Fibroblast of upper back skin (primary cell): ENCODE measurements at places on chromosomes 1 and 21.

DNA sequence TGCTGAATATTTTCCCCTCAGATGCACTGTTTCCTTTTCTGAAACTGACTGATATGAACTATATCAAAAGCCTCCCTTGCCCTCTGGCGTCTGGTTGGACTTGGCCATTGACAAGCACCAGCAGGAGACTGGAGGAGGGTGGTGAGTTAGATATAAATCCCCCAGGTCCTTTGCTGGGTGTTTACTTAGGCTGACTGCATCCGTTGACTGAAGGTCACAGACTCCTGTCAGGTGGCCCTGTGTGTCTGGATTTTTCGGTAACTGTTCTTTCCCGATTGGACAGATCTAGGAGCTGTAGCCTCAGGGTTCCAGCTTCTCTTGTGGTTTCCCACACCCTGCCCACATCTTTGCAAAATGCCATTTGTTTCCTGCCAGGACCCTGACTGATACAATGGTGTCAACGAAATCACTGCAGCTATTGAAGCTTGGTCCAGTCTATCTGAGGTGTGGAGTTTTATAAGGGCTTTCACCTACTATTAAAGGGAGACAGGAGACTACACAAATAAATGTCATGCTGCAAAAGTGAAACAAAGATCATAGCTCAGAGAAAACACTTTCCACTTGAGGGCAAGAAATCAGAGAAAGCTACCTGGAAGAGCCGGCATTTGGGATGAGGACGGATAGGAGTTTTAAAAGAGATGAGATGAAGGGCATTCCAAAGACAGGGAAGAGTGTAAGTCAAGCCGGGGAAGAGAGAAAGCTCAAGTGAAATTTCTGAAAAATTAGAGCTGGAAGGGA lies 1.5 kb upstream of the MAGI3 start:
- no peak for DNase-seq

GRCh38 chr1:177488722-177489121 lies 318.0 kb downstream of the BRINP2 start:
- DNase-seq = no peak

GRCh38 chr1:119147661-119148090 lies 7.2 kb upstream of the WARS2 start:
- peak; percentile 64 for DNase-seq

DNA sequence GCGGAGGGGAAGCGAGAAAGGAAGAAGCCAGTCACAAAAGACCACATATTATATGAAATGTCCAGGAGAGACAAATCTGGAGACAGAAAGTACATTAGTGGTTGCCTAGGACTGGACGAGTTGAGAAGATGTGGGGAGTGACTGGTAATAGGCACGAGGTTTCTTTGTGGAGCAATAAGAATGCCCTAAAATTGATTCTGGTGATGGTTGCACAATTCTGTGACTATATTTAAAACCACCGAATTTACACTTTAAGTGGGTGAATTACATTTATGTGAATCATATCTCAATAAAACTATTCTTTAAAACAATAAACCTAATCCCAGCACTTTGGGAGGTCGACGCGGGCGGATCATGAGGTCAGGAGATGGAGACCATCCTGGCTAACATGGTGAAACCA lies 63.1 kb downstream of the ZNF281 start:
- DNase-seq = peak; percentile 81

GRCh38 chr1:171668372-171668771 lies 15.9 kb upstream of the MYOC start:
- DNase-seq = no peak

- DNase-seq = no peak
Observed at GRCh38 chr1:245809361-245809760, 654.6 kb downstream of the KIF26B start.

DNA sequence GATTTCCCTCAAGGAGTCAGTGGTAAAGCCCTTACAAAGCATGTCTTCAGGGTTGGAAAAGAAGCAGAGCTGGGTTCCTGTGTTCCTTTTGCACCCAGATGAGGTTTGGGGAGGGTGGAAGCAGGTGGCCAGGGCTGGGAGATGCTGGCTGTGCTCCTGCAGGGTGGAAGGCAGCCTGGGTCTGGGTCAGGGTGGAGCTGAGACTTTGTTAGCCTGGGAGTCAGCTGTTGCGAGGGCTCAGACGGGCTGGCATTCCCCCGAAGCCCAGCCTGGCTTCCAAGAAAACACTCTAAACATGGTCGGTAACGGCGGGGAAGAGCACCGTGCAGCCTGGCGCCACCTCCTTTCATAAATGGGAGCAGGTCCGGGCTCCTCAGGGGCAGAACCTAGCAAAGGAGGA lies 43.7 kb upstream of the EPS8L3 start:
- DNase-seq = no peak

DNA sequence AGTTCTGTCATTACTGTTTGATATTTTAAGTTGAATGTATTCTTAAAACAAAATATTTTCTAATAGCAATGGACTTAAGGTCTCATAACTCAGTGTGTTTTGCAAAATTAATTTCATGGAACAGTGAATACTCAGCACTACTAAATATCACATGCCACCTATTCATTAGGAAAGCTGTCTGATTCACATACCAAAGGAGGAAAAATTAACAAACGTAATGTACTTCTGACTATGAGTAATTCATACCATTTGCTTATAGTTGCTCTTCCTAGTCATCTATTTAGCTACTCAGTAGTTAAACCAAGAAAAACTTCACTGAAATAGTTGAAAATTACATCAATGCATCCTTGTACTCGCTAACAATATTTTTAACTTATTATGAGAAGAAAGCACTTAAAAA lies 35.2 kb downstream of the TP53BP2 start:
- no peak for DNase-seq

DNA sequence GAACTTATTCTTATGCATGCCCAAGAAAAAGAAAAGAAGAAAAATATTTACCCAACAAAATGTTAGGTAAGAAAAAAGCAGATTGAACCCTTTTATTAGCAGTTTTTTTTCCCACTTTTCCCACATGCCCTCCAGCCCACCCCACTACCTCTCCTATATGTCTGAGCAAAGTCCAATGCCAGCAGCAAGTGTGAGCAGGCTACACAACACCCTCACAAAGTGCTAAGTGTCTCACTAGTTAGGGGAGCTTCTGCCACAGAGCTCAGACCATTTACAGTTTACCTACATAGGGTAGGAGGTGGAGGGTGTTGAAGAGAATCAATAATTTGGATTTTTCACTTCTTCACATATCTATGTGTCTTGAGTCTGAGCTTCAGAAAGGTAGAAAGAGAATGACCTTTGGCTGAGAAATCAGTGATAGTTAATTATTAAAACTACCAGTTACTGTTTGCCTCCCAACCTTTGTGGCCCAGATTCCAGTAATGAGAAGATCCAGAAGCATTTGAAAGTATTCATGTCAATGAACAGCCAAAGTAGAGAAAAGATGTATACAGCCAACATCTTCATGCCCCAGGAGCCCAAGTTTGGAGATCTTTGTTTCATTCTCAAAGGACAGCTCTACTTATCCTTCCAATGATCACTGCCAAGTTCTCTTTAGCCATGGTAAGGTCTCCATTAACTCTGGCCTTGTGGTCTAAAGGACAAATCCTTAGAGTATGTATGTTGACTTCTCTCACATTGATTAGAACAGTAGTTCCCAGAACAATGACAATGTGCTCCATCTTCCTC lies 26.2 kb downstream of the OR10J5 start:
- no peak for DNase-seq

- DNase-seq = peak; percentile 95
Observed at GRCh38 chr21:35375115-35375514, 326.0 kb upstream of the RUNX1 start.

- no peak for DNase-seq
Observed at GRCh38 chr1:199817266-199817665, 210.2 kb upstream of the NR5A2 start.

GRCh38 chr1:235397733-235398132 lies 30.5 kb downstream of the TBCE start:
- DNase-seq = peak; percentile 99

DNA sequence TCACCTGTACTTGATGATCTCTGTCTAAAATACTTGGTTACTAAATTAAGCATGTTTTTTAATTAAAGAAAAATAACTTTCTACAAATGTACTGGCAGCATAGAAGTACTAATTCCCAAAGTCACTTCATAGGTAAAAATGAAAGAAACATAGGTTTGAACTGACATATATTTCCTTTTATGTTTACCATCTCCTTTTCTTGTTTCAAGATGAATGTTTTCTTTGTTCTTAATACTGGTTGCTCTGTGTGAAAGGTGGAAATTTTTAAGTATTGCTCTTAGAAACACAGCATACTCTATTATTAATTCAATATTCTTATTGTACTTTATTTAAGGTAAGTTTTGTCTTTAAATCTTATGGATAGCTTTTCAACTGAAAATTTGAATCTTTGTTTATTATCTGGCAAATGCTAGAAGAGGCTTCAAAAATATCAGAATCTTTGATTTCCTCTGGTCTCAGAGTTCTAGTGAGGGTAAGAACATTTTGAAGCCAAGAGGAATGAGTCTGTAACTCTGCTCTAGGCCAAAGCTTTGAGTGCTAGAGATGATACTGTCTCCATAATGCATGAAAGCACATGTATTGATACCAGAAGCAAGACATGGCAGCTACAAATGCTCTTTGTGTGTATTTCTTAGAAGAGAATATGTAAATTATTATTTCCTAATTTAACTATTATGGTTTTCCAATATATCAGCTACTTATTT lies 18.2 kb downstream of the RRP15 start:
- no peak for DNase-seq

DNA sequence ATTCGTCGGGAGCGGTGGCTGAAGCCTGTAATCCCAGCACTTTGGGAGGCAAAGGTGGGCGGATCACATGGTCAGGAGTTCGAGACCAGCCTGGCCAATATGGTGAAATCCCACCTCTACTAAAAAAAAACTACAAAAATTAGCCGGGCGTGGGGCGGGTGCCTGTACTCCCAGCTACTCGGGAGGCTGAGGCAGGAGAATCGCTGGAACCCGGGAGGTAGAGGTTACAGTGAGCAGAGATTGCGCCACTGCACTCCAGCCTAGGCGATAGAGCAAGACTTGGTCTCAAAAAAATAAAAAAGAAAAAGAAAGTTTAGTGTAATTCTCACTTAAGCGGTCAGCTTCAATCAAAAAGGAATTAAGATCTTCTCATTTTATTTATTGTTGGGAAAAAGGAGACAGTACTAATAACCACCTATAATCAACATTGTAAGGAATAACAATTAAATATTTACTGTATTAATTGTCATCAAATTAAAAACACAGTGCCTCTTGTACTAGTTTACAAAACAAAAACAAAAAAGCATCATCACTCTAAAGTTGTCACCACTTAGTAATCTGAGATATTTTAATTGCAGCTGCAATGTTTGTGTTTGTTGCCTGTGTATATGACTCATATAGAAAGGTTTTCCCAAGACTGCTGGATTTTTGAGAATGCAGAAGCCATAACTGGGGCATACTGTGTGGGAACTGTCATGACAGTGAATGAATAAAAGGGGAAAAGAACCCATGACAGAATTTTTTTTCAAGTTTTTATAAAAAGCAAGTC lies 3.7 kb downstream of the FBXO42 start:
- DNase-seq = peak; percentile 60

DNA sequence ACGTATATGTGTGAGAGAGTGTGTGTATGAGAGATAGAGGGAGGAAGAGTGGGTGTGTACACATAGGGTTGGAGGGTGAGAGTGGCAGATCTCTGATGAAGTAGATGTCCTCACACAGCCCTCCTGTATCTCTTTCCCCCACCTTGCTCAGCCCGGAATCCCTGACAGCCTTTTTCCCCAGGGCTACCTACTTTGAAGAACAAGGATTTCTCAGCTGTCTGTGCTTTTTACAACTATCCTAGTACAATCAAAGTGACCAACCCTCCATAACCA lies 29.1 kb upstream of the CADM3 start:
- DNase-seq = no peak

GRCh38 chr21:31022306-31022705 lies 16.0 kb downstream of the KRTAP19-8 start:
- no peak for DNase-seq

DNA sequence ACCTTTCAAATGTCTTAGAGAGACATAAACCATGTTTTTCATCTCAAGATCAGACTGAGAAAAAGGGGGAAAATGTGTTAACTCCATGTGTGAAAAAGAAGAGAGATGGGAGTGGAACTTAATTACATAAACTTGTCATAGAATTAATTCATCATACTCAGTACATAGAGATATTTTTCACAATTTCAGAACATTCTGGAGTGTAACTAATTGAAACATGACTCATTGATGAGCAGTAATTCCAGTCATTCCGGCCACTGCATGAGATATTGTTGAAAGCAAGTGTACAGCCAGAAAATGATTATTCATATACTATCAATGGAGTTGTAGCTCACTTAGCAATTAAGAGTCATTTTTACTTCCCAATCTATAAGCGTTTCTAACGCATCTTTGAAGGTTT lies 739.3 kb downstream of the LTN1 start:
- DNase-seq = peak; percentile 75

- DNase-seq = no peak
Observed at GRCh38 chr1:154772056-154772455, 98.0 kb downstream of the KCNN3 start.

GRCh38 chr1:3056641-3057040 lies 12.4 kb upstream of the PRDM16 start:
- DNase-seq = no peak

GRCh38 chr1:9028921-9029705 lies 2.9 kb upstream of the SLC2A7 start:
- DNase-seq = peak; percentile 32

DNA sequence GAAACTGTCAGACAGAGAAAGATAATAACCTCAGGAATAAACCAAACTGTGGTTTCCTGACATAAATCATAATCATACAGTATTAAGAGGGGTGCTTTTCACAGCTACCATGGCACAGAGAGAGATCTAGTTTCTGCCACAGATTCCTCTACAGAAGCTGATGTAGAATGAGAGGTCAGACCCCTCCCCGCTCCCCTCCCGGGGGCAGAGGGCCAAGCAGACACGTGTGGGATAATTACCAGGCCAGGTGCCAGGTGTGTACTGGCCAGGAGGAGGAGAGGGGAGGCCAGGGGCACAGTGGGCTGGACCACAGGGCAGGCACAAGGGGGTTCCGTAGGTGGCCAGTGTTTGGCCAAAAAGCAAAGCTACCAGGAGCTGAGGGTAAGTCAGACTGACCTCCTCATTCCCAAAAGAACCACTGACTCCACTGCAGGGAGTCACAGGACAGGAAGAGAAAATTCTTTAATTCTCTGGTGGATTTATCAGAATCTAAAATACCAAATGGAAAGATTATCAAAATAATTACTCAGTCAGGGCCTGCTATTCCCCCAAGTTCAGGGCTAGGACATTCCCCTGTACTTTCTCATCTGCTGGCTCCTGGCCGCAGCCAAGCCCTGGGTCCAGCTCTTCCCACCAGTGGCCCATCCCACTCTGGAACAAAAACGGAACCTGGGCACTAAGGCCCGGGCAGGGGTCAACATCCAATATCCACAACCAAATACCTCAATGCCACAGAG lies 30.0 kb downstream of the C2CD2 start:
- DNase-seq = peak; percentile 59

GRCh38 chr1:59043796-59044195 lies 253.1 kb upstream of the FGGY start:
- peak; percentile 97 for DNase-seq

- no peak for DNase-seq
Observed at GRCh38 chr1:58013237-58013636, 533.3 kb downstream of the OMA1 start.

DNA sequence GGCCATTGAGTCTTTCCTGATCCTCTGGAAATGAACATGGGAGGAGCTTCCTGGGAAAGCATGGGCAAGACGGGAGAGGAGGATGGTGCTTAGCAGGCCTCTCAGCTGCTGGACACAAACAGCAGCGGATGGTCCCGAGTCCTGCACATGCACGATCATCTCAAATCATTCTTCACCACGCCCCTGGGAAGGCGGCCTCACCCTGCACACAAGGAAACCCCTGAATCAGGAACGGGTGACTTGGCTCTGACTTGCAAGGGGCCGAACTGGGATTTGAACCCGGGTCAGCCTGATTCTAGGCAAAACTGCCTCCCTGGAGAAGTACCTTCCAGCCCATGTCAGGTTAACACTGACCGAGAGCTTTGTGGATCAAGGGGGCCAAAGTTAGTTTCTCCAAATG lies 134.8 kb upstream of the WNT4 start:
- no peak for DNase-seq
